Activated CD4-positive, alpha-beta T cell treated with anti-CD3 and anti-CD28 coated beads, Interleukin-2, Interleukin-4, amounts not matched to agents 100 ng/mL and 50 ng/mL, durations not matched to agents 16 hours and 8 hours (primary cell): ENCODE measurements at places on chromosomes 1 and 21.

GRCh38 chr1:47835409-47835808, 161.8 kb downstream of the TRABD2B start:
- no peak for DNase-seq

- DNase-seq: no peak
Measured at GRCh38 chr1:206774093-206774492, 1.8 kb upstream of the IL10 start.

GRCh38 chr1:213274140-213274539, 223.1 kb downstream of the RPS6KC1 start:
- DNase-seq: no peak

DNA sequence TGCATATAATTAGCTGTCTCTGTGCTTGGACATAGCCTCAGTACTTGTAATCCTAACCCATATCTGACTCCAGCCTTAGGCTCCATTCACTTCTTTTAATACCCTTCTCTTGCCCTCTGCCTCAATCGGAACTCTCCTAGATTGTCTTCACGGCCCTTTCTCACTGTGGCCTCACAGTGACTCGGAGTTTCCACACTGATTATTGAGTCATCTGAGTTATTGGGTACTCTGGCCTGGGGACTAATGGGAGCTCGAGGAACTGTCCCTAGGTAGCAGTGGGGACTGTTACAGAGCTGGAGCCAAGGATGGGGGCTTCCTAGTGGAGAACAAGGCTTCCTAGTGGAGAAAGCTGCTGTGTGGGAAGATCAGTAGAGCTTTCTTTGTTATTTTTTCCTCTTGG, 17.0 kb downstream of the TRAF5 start:
- no peak for DNase-seq

DNA sequence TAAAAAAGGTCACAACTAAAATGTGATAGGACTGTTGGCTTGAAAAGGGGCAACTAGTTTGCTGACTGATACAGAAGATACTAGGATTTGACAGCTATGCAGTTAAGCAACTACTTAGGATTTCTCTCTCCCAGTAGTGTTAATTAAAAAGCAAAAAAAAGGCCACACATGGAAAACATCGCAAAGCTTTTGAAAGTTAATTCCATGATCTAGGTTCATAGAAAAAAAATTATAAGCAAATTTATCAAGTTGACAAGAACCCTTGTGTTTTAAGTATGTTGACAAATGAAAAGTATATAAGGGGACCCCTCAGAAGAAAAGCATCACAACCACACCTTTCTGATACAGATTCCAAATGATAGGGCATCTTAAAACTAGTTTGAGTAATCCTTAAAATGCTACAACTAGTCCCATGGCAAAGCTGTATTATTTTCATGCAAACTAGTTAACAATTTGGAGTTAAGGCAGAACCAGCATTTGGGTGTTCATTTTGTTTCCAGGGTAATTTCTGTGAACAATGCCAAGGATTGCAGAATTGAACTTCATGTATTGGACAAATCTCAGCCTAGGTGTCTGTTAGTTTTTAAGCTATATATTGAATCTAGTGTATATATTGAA, 4.1 kb downstream of the PNRC2 start:
- no peak for DNase-seq

DNA sequence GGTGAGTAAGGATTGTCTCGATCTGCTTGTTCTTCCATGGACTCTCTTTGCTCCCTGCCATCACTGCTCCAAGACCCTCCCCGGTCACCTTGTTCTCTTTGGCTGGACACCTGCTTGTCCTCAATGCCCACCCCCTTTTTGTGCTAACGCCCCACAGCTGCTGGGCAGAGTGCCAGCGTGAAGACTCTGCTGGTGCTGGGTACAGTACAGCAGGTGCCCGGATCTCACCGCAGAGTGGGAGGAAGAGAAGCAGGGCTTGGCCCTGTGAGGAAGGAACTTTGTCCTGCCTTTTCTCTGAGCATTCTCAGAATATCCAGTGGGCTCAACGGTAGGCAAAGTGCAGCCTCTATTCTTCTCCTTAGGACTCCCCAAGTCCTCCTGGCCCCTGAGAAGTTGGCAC, 90.1 kb downstream of the PLXNA2 start:
- no peak for DNase-seq
